ENCODE measurements at places on chromosomes 7 and 10.

GRCh38 chr7:53350241-53350640 lies 314.8 kb downstream of the POM121L12 start:
- DNase-seq: no peak

DNA sequence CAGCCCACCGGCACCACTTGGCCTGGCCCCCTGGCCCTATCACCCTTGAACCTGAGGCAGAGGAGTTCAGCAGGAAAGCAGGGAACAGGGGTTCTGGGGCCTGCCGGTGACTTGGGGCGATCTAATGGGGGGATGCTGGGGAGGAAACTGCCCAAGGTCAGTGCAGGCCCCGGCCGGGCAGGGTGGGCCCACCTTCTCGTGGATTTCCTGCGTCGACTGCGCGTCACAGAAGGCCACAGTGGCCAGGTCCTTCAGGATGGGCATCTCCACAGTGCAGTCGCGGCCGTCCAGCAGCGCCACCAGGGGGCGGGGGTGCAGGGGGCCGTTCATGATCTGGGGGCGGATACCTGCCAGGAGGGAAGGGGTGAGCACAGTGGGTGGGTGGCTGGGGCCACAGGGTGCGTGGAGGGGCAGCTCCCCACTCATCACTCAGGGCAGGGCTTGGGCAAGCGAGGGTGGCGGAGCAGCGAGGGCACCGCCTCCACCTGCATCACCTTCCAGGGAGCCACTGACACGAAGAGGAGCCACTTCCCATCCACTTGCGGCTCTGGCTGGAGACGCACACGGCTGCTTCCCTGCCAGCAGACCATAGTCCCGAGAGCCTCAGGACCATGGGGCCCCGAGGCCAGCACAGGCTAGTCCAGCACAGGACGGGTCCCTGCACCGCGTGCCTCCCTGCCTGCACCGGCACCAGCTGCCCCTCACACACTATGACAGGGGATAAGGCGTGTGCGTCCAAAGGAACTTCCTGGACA lies 61.4 kb downstream of the ZRANB1 start:
- DNase-seq: no peak

GRCh38 chr7:17130281-17131059 lies 168.0 kb upstream of the AHR start:
- DNase-seq: peak; percentile 58

DNA sequence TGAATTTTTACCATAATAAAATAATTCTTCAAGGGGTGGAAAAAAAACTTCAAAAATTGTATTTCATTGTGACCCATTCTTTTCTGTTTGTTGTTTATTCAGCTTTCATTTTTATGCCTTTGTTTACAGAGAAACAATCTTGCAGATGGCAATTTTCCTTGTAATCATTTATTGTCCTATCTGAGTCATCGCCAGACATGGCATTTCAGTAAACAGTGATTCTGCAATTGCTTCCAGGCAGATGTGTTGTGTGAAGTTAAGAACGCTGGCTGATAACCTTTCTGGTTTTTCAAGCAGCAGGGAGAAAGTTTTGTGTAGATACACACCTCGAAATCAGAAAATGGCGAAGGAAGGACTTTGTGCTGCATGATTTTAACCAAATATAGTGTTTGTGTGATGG lies 80.7 kb upstream of the RPA3 start:
- no peak for DNase-seq

DNA sequence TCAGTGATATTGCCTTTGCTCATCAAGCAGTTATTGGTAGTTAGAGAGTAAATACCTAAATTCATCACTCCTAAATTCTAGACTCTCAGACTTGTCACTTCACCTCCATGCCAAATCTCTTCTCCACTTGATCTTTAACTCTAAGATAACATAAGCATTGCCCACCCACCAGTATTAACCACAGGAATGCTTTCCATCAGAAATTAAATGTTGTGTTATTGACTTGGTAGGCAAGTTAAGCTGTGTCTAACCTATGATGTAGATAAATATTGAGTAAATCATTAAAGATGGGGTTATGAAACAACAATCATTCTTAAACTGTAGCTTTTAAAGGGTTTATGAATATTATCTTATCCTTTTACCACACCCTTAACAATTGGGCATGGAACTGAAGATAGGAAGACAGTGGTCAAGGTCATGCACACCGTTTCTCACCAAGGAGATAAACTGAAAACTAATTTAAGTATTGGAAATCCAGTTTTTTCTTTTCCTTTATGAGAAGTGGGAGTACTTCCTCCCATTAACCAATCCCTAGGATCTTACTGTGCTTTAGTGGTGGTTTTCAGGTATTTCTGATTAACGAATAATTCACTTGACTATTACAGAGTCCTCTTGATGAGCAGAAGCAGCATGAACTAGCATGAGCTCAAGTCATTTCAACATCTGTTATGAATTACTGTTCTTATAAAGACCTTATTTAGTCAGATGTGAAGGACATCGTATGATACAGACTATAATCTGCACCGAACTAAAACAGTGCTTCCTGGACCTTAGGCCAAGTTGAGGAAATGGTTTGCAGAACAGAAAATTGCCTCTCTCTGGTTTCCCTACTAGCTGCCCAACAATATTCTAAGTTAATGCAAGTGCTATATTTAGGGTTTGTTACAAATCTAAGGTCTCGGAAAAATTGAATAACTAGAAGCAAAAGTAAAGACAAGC lies 142.0 kb downstream of the LCOR start:
- no peak for DNase-seq

GRCh38 chr10:59036311-59037017 lies 140.0 kb upstream of the PHYHIPL start:
- no peak for DNase-seq

DNA sequence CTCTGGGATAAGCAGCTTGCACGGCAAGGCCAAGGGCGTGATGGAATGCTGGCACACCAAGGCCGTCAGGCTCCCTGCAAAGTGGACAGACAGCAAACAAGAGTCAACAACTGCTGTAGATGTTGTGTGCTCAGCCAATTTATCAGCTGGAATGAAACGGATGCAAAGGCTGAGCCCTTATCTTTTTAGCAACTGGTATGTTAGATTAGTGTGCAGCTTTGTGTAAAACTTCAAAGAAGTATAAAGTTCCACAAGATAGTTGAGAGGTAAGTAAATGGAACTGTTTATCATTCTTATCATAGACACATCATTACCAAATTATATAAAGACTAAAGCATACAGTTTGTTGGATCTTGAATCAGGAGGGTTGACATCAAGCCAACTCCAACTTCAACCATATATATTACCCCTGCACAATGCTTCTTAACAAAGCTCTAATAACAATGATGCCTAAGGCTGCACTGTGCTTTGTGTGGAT lies 289.0 kb downstream of the TNS3 start:
- DNase-seq: no peak

DNA sequence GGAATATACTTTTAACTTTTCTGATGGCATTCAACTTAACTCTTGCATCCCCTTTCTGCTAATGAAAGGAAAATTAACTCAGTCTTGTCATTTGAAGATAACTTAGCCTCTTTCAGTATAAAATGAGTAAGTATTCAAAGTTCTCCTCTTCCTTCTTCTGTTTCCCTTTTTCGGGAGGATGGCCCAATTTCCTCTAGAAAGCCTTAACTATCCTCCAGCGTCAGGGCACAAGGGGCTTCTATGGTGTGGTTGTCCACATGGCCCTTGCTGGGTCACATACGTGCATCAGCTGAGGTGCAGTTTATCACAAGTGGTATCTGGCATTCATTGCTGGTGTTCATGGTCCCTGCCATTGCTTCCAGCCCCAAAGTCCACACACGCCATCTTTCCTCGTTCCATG lies 17.8 kb upstream of the GSAP start:
- DNase-seq: no peak

- DNase-seq: no peak
These were observed 16.4 kb downstream of the SRRM3 start for GRCh38 chr7:76217942-76218566.

- no peak for DNase-seq
These were observed 43.1 kb upstream of the CASD1 start for GRCh38 chr7:94466516-94466915.

DNA sequence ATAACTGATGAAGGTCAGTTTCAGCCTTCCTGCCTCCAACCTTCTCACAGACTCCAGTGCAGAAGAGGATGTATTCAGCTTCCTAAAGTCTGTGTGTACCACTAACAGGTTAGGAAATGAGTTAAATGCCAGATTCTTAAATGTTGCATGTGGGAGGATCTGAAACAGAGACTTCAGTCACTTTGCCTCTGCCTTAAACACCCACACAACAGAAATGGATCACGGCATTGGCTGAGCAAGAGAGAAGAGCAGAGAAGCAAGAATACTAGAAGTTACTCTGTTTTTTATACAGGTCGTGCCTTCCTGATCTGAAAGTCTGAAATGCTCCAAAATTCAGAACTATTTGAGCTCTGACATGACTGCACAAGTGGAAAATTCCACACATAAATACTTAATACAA lies 98.9 kb upstream of the ARHGAP21 start:
- no peak for DNase-seq

GRCh38 chr10:124019886-124020797 lies 73.3 kb downstream of the CHST15 start:
- no peak for DNase-seq

DNA sequence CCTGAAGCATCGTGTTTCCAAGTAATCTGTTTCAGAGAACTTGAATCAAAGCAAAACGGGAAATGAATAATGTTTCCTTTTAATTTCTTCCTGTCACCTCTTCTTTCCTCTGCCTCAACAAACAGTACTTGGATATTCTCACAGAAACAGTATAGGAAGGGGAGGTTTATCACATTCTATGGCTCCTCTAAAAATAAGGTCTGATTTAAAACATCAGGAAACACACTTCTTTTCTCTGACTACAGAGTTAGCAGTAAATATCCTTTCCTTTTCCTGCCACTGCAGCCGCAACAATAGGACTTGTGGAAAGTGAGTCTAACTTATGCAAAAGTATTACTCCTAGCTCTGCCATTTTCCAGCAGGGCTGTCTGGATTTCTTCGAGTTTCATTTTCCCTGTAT lies 62.3 kb downstream of the CH25H start:
- no peak for DNase-seq

- DNase-seq: no peak
These were observed 203.0 kb upstream of the MEOX2 start for GRCh38 chr7:15889507-15889906.

DNA sequence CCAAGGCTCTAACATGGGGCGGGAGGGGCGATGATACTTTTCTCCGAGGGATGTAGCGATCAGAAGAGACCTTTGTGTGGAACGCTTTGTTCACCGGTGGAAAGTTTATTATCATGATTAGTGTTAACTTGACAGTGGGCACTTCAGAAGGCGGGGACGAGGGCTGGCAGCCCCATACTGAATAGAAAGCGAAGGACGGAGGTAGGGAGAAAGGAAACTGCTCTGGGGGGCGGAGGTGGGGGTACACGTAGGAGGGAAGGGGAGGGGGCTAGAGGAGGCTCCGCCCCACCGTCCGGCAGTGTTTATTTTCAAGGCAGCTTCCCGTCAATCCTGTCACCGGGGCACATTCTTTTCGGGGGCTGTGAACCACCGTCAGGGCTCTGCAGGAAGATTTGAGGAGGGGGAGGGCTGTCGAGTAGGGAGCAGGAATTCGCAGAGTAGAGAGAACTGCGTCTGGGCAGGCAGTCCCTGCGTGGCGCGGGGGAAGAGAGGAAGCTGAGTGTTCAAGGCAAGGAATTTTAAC lies 9.4 kb upstream of the NKX2-3 start:
- DNase-seq: no peak

DNA sequence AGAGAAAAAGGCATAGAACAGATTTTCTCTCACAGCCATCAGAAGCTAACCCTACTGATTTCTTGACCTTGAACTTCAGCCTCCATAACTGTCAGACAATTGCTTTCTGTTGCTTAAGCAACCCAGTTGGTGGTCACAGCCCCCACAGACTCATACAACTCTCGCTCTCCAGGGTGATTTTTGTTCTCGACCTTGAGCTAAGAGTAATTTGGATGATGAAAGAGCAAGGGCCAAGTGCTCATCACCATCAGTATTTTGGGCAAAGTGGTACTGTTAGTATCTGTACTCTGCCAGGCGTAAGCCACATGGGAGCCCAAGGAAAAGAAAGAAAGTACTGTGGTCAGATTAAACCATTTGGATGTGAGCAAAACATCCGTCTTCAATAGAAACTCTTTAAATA lies 81.9 kb downstream of the AOAH start:
- DNase-seq: no peak

GRCh38 chr7:137408126-137408525 lies 64.6 kb upstream of the PTN start:
- no peak for DNase-seq

- no peak for DNase-seq
These were observed 21.4 kb downstream of the KCP start for GRCh38 chr7:128889121-128889520.

- no peak for DNase-seq
These were observed 1.2 kb downstream of the OR2A12 start for GRCh38 chr7:144087230-144087629.

- DNase-seq: no peak
These were observed 740 bp downstream of the GALNT11 start for GRCh38 chr7:152025937-152026890.

DNA sequence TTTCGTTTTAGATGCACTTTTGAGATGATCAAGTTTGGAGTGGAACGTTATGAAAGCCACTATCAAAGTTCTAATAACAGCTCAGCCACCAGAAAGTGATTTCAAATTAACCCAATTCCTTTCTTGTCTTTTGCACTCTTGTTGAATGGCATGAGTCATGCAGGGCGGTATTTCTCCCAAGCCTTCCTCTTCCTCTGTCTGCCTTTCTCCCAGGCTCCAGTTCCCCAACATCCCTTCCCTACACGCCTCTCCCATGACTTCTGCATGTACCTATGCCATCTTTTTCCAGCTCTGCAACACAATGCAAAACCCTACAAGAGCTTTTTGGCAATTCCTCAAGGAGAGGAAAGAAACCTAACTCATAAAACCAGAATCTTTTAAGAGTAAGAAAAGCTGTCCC lies 21.8 kb upstream of the NPS start:
- no peak for DNase-seq
